ENCODE measurements at places on chromosomes 11 and 22. TPM values are rescaled to one million over a fixed set of nuclear protein-coding genes. Genes with fewer than 3 reads are reported as not detected.

The HEPACAM gene
- not detected for total RNA-seq

The SPTBN2 gene
- 0.68 TPM for total RNA-seq

The SYT9 gene
- not detected for total RNA-seq

The PTPRCAP gene
- 0.39 TPM for total RNA-seq

The CYP2D6 gene
- total RNA-seq = not detected

The PNPLA5 gene
- total RNA-seq = not detected

Data from RPMI7951 (cell line).